ENCODE measurements at places on chromosomes 13 and 19.
A peak's percentile ranks its signal among the peaks of the same experiment; 100 is the strongest.

- peak; percentile 28 for DNase-seq
Measured at GRCh38 chr13:29362849-29363604, 232.5 kb downstream of the SLC7A1 start.

- DNase-seq = no peak
Measured at GRCh38 chr19:38778733-38779132, 5.4 kb upstream of the LGALS7 start.

- no peak for DNase-seq
Measured at GRCh38 chr19:30215248-30215647, 156.9 kb upstream of the ZNF536 start.

GRCh38 chr19:51120160-51120559, 4.5 kb upstream of the SIGLEC9 start:
- DNase-seq = no peak

DNA sequence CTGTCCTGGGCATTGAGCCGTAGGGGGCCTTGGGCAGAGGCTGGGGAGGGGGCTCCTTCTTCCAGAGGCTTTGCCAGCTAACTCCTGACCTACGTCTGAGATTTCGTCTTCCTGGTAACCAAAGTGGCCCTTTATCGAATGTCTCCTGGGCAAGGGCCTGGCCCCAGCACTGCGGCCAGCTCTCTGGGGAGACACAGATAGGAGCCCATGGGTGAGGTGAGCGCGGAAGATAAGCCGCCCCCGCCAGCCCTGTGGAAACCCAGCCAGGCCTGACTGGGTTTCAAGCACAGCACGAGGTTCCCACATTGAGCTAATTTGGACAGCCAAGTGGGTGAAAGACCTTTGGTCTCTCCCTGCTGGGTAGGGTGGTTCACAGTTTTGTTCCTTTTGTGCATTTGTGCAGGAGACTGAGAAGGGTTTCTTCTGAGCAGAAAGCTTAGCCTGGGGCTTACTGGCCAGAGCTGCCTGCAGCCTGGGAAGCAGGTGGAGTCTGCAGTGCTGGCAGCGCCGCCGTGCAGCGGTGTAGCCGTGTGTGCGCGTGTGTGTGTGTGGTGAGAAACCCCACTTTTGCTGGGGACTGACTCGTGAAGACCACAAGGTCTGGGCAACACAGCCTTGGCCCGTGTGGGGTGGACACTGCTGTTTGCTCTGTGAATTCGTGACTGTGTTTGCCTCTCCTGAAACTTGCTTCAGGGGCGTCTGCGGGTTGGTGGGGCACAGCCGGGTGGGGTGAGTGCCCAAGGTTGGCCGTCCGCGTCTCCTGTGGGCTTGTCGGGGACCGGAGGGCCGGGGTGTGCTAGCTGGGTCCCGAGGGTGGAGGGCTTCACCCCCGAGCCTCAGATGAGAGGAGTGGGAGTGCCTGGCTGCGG, 2.5 kb downstream of the BSG start:
- no peak for DNase-seq

DNA sequence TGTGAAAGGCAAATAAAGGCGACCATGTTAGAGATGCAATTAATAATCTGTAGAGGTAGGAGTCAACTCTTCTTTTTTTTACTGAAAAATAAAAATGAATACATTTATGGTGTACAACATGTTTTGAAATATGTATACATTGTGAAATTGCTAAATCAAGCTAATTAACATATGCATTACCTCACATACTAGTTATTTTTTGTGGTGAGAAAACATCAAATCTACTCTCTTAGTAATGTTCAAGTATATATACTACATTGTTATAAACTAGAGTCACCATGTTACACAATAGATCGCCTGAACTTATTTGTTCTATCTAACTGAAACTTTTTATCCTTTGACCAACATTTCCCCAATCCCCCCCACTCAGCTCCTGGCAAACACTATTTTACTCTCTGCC, 143.2 kb downstream of the POU4F1 start:
- no peak for DNase-seq

DNA sequence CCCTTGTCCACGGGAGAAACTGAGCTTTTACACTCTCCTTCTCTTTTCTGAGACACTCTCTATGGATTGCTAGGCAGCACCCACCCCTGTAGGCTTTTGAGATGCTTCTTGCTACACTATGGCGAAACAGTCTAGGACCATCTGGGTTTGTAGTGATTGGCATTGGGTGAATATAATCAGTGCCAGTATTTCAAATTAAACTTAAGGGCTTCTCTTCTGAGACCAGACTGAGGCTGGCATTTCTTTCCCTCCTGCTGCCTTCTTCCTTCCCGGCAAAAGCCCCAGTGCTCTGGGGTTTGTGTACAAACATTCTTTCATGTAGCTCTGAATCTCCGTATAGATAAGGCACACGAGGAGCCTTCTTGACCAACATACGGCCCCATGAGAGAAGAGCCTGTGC, 276.7 kb downstream of the SLC7A1 start:
- DNase-seq = no peak

DNA sequence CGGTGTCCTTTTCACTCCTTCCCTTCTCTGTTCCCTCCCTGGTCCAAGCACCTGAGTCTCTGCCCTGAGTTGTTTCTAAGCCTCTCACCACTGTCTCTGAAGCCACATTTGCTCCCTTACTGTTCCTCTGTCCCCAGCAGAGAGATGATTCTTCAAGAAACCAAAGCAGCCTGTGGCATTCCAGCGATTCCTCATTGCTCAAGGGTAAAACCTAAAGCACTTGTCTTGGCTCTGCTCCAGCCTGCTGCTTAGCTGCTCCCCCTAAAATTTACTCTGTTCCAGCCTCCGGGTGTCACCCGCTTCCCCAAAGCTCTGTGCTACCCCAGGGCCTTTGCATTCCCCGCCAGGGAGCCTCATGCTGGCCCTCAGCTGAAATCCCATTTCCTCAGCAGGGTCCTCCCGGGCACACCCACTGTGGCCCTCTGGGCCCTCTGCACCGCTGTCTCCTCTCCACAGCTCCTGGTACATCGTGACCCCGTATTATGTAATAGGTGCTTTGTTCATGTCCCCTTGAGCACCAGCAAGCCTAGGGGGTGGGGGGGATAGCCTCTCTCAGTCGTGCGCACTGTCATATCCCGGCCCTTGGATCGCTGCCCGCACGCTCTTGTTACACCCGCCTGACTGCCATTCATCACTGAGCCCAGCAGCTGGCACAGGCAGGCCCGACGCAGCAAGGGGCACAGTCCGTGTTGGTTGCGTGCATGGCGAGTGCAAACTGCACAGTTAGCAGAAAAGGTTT, 15.8 kb downstream of the TECR start:
- no peak for DNase-seq

- DNase-seq = peak; percentile 98
Measured at GRCh38 chr13:40064154-40065097, 409.0 kb downstream of the COG6 start.

GRCh38 chr13:72539925-72540324, 187.5 kb downstream of the MZT1 start:
- no peak for DNase-seq

GRCh38 chr19:2602391-2603181, 99.9 kb downstream of the GNG7 start:
- peak; percentile 96 for DNase-seq

DNA sequence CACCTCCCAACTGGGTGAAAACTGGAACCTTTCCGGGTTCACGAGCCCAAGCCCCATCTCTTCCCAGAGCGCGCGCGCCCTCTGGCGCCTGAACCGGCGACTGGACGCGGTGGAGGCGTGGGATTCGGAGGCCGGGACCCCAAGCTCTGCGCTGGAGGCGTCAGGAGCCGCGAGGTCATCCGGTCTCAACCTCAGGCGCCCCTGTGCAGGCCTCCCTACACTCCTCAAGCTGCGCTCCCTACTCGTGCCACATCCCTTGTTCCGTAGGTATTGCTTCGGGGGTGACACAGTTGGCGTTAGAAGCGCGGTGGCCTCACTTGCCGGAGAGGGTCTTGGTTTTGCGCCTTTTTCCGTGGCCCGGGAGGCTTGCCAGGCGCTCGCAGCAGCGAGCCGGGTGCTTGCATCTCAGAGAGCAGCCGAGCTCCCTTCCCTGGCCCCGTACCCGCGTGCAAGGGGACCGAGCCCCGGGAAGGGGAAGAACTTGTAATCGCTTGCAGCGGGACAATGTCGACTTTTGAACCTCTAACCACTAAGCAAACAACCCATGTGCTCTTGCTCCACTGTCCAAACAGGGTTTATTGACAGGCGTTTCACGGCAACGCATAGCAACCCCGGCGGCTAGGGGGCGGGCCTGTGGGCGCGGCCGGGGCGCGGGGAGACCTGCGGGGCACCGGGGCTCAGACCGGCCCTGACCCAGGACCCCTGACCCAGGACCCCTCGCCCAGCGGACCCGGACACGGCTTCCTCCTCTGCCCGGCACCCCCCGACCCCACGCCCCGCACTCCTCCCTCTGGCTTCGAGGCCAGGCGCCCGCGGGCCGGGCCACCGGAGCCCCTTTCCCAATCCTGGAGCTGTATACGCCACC, 8.5 kb downstream of the CDX2 start:
- no peak for DNase-seq

- DNase-seq = no peak
Measured at GRCh38 chr19:13083627-13084026, 19.0 kb downstream of the LYL1 start.

DNA sequence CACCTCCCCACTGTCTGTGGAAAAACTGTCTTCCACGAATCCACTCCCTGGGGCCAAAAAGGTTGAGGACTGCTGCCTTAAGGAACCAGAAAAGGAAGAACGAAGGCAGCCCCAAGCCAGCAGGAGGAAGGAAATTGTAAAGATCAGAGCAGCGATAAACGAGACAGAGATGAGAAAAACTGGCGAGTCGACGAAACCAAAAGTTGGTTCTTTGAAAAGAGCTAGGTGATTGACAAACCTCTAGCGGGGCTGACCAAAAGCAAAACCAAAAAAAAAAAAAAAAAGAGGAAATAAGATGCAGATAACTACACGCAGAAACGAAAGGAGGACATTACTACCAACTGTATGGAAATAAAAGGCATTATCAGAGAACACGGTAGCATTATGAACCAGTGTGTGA, 76.9 kb downstream of the GADD45B start:
- DNase-seq = no peak

- no peak for DNase-seq
Measured at GRCh38 chr13:49253310-49253709, 5.6 kb downstream of the CDADC1 start.

- no peak for DNase-seq
Measured at GRCh38 chr13:41900918-41901317, 60.0 kb downstream of the VWA8 start.

GRCh38 chr19:31361728-31362127, 12.5 kb upstream of the TSHZ3 start:
- DNase-seq = no peak

- no peak for DNase-seq
Measured at GRCh38 chr13:20378721-20379120, 146.6 kb upstream of the GJB6 start.

DNA sequence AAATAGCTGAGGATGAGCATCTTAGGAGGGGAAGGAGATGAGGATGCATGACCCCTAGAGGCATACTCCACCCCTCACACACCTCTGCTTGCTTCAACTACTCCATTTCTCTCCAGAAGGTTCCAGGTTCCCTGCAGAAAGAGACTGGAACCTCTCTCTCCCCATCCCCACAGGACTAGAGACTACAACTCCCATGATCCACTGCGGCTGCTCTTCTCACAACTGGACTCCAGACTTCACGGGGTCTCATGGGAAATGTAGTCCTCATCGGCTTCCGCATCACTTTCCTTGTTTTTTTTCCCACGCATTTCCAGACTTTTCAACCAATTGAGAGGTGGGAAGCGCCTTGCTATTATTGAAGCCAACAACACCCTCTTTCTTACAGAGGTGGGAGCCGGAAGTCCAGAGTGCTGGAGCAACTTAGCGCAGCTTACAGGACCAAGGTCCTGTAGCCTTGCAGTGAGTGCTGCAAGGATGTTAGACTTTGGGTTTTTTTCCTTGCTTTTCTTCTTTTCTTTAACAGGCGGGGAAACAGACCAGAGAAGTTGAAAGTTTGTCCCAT, 13.9 kb upstream of the CACNG6 start:
- peak; percentile 77 for DNase-seq

DNA sequence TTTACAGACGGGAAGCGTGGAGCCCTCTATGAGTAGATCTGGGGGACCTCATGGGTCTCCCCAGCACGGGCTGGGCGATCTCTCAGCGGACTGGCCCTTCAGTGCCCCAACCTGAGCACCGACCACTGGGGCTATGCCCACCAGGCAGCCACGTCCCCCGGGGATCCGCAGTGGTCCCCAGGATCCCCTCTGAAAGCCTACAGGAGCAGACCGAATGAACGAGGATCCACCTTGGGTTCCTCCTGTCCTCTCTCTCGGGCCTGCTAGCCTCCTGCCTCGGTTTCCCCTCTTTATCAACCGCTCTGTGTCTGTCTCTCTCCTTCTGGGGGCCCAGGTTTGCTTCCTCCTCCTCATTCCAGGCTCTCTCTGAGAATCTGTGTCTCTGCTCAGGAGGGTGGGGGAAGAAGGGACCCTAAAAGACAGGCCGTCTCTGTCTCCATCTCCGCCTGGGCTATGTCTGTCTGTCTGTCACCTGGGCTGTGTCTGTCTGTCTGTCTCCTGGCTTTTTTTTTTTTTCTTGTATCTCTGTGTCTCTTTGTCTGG, 2.0 kb upstream of the MEIS3 start:
- DNase-seq = no peak

GRCh38 chr19:46383846-46384245, 29.5 kb downstream of the CCDC8 start:
- DNase-seq = no peak

- peak; percentile 1 for DNase-seq
Measured at GRCh38 chr13:26051231-26051656, 572 bp downstream of the SHISA2 start.

DNA sequence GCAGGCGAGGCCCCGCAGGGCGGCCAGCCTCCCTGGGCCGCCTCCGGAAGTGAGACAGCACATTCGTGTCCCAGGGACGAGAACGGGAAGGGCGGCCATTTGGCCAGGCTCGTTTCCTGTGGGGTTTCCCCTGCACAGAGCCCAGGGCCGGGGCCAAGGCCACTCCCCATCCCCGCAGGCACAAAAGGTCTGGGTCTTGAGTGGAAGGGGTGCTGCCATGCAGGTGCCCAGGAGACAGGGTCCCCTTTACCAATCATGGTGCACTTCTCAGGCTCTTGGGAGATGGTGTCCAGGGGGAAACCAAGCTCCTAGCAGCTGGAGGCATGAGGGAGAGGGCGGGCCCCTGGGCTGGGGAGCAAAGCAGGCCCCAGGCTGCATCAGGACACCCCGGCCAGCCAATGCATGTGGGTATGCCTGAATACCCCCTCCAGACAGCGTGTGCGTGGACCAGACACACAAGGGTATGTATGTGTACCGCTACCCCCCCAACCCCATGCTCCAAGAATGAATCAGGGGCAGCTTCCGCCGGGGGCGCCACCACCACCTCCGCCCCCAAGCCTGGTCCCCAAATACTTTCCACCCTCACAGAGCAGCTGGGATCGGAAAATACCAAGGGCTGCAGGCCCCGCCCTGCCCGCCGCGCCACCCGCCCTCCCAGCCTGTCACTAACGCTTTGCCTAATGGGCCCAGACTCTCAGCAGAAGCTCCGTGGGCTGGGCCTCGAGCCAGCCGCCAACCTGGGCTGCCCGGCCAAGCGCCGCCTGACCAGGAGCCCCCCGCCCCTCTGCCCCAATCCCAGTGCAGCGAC, 37.6 kb upstream of the NANOS3 start:
- DNase-seq = peak; percentile 85

DNA sequence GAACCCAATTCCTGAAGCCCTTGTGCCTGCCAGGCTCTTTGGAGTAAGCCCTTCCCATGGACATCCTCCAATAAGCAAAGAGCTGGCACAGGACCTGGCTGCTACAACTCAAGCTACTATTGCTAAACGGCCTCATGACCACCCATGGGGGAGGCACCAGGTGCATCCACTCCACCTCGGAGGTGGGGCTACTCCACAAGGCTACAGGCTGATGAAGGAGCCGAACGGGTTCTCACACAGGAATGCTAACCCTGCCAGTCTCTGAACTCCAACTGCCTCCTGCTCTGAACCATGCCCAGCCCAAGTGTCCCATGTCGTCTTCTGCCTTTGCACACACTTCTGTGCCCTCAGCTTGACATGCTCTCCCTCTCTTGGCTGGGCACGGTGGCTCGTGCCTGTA, 10.0 kb downstream of the SYMPK start:
- DNase-seq = no peak
